Activated gamma-delta T cell treated with Interleukin-2 at 50 U/mL for 16 hours (primary cell): ENCODE measurements at places on chromosomes 4 and X.

DNA sequence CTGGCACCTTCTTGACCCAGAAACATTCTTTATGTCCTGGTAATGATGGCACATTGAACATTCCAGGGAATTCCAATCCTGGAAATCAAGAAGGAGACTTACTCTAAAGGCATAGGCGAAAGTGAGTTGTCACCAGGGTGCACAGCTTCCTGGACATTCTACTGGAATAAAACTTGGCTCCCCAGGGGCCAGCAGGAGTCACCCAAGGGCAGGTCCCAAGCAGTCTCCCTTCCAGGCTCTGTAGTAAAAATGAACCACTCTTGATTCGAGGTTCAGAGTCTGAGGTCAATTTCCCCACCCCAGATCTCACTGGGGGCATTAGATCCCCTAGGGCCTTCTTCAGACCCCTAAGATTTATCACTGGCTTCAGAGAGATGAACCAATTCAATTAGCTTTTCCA, 338.7 kb upstream of the GATB start:
- DNase-seq = no peak

- DNase-seq = no peak
Observed at GRCh38 chr4:108533876-108534275, 86.5 kb upstream of the RPL34 start.

- no peak for DNase-seq
Observed at GRCh38 chr4:59540311-59540710, 1659.8 kb upstream of the ADGRL3 start.

DNA sequence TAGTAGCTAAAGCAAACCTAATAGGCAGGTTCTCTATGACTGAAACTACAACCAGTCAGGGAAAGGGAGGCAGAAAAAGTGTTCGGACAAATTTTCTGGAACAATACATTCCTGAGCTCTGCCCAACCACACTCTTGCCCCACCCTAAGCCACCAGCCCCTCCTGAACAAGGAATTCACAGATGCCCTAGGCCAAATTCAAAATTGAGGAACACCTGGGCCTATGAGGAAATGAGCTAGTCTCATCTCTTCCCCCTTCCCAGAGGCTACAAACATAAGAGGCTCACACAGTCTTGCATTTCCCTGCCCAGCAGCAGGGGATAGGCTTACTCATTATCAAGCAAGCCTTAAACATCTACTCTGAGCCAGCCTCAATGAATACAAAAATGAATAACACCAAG, 284.7 kb downstream of the ZNF674 start:
- no peak for DNase-seq

GRCh38 chr4:176261481-176261880, 7.5 kb downstream of the ASB5 start:
- no peak for DNase-seq
